Thoracic aorta (tissue), 2 donors: ENCODE measurements at places on chromosomes 16 and 17. TPM values are rescaled to one million over a fixed set of nuclear protein-coding genes. Genes with fewer than 3 reads are reported as not detected.

DNA sequence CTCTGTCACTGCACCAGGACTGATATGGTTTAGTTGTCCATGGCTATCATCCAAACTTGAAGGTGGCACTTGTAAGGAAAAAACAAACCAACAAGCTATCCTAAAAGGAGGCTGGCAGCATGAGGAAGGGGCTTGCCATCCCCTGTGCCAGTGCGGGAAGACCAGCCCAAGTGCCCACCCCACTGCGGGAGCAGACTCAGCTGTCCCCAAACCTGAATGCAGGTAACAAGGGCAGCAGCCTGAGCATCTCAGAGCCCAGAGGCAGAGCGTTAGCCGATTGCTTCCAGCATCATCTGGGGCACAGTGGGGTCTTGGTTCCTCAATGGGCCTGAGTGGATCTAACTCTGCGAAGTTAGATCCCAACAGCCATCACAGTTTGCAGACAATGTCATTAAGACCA, 29.2 kb upstream of the C16orf78 start:
- no peak for DNase-seq

DNA sequence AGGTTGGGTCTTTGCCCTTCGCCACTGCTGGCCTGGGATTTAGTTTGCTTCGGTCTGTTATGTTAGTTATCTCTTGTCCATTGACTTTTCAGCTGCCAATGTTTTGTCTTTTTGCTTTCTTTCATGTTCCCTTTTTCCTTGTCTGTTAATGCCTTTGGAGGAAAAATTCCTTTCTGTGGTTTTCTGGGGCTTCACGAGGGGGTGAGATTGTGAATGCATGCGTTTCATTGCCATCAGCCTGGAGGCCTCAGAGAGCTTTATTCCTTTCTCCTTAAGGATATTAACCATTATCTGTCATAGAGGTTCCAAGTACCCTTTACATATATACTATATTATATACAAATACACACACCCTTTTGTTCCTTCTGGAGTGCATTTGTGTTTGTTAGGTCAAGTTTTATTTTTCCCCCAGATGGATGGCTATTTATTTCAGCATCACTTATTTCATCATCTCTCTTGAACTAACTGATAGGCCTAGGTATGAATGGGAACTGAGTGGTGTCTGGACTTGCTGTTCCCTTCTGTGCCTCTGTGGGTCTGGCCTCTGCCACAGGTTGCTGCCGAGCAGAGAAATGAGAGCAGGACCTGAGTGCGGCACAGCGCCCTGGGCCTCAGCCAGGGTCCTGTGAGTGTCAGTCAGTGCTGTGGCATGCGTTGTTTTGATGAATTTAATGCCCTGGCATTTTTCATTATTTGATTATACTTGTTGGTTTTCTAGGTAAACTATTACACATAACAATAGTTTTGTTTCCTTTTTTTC, 193.4 kb downstream of the LGALS9B start:
- DNase-seq, result no peak

Gene RNF157
- 1.9 TPM for total RNA-seq

DNA sequence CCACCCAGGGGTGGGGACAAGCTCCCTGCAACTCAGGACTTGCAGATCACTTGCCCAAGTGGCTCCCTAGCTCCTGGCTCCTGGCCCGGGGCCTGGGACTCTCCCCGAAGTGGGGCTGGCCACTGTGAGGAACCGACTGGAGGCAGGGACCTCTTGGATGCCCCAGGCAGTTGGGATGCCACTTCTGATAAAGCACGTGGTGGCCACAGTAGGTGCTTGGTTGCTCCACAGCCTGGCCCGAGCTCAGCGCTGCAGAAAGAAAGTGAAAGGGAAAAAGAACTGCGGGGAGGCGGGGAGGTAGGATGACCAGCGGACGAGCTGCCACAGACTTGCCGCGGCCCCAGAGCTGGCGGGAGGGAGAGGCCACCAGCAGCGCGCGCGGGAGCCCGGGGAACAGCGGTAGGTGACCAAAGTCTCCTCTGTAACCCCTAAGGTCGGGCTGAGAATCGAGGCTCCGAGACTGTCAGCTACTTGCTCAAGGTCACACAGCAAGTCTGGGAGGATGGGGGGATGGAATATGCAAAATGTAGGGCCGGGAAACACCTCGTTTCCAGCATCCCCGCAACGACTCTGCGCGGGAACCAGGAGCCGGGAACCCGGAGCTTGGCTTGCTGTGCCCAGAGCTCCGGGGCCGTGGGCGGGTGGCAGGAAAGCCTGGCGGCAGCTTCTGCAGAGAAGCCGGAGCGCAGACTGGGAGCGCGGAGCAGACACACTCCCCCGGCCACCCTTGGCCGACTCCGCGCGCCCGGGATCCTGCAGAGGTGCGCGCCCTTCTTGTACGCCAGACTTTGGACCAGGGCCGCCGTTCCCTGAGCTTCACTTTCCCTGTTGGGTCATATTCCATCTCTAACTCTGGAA, 1.9 kb downstream of the CIITA start:
- DNase-seq, result no peak

Gene CARD14
- not detected for total RNA-seq

- DNase-seq, result no peak
Measured at GRCh38 chr16:58198803-58199411, 1.0 kb upstream of the CSNK2A2 start.

DNA sequence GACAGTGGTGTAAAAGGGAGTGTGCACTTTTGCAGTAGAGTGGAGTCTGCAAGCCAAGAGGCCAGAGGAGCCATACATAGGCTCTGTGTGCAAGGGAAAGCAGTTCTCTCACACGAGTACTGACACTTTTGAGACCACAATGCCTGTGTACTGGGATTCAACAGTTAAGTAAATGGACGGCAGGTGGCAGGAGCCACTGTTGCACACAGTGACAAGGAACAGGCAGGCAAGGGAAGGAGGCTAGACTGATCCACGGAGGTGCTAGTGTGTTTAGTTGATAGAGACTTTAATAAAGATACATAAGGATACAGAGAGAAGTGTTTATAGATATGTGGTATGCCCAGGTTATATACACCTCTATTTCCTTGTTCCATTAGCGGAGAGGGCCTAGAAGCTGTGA, 67.0 kb downstream of the MPRIP start:
- DNase-seq, result no peak

- no peak for DNase-seq
Measured at GRCh38 chr17:33447090-33447489, 154.0 kb upstream of the ASIC2 start.

Gene CSH2
- not detected for total RNA-seq

GRCh38 chr17:46001390-46002310, 2.6 kb downstream of the STH start:
- no peak for DNase-seq

DNA sequence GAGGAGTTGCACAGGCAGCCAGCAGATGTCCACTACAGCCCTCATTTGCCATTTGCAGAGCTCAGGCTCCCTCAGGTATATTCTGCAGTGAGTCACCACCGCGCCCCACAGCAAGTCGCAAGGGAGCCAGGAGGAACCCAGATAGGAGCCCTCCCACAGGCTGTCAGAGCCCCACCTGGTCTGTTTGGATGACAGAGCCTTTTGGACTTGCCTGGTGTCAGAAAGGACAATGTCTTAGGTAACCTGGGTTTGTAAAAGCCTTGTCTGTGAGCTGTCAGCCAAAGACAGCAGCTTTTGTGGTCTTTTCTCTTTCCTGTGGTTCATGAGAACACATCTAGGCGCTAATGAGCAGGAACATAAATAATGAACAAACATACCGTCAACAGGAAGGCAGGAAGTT, 70.9 kb downstream of the GNAO1 start:
- no peak for DNase-seq

GRCh38 chr17:78477913-78478756, 99.1 kb downstream of the DNAH17 start:
- DNase-seq, result no peak

Gene GPR179
- 0.42 TPM for total RNA-seq

Gene FSCN2
- total RNA-seq, result 4.2 TPM

- no peak for DNase-seq
Measured at GRCh38 chr16:4680673-4681470, 12.5 kb upstream of the NUDT16L1 start.

Gene PPL
- total RNA-seq, result 28.8 TPM

DNA sequence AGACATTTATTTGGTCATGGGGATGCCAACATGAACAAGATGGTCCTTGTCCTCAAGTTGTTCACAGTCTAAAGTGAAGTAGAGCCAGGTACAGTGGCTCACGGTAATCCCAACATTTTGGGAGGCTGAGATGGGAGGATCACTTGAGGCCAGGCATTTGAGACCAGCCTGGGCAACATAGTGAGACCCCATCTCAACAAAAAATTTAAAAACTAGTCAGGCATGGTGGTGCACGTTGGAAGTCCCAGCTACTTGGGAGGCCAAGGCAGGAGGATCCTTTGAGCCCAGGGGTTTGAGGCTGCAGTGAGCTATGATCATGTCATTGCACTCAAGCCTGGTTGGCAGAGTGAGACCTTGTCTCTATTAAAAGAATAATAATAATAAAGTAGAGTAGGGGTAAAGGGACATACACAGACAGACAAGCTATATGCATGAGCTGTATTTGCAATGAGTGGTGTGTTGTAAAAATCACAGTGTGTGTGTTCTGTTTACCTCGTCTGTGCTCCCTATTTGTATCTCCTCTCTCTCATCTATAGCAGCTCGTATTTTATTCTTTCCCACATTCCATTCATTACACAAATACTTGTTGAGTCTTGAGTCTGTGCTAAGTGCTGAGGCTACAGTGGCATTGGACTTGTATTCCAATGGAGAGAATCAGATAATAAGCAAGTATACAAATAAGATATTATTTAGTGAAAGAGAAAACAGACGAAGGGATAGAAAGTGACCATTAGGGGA, 73.9 kb upstream of the DHX40 start:
- DNase-seq, result no peak

- DNase-seq, result no peak
Measured at GRCh38 chr17:21368545-21369246, 7.5 kb upstream of the KCNJ12 start.

GRCh38 chr17:21140911-21141310, 14.1 kb downstream of the DHRS7B start:
- DNase-seq, result no peak

Gene IL17C
- total RNA-seq, result 0.92 TPM

GRCh38 chr16:65846210-65846602, 520.3 kb upstream of the CDH5 start:
- DNase-seq, result no peak

Gene CNTROB
- 42.9 TPM for total RNA-seq

DNA sequence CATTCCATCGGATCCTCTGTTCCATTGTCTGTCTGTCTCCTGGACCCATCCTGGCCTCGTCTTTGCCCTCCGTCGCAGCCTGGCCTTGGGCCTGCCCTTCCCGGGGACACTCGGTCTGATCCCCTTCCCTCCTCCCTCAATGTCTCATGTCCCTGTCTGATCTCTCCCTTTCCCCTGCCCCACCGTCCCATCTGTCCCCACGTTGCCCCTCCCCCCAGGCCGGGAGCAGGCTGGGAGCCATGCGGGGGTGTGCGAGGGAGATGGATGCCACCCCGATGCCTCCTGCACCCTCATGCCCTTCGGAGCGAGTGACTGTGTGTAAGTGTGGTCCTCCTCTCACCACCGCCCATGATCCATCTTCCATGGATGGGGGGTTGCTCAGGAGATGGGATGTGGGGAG, 5.3 kb upstream of the ATP2A1 start:
- DNase-seq, result no peak

DNA sequence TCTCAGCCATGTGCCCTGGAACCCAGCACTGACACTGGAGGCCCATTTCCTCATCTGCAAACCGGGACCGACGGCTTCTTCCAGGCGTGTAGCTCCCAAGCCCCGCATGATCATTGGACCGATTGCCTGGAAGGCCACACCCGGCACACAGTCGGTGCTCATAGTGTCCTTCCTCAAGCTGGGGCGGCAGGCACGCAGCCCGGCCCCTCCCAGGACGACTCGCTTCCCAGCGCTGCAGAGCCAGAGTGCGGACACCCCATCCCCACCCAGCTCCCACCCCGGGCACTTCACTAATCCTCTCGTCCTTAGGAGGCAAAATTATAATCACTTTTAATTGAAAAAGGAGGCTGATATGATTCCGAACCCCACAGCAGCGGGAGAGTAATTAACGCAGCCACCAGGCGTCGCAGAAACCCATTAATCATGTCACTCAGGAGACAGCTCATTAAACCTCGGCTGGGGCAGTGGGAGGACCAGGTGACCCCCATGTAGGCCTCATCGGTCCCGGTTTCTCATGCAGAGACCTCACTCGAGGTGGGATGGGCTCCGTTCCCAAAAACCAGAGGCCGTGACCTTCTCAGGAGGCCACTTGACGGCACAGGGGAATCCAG, 33.1 kb downstream of the ZNF469 start:
- no peak for DNase-seq
